ENCODE measurements at places on chromosomes 13 and 19.

GRCh38 chr19:45177817-45178261 is at the start of gene TRAPPC6A:
Gene TRAPPC6A, minus strand, starts transcription at chr19:45178237. Its CDS starts 19 bp downstream, at chr19:45178218.
- no peak for DNase-seq

GRCh38 chr13:84651288-84651687 is 769.0 kb upstream of the SLITRK1 start:
- DNase-seq = no peak

GRCh38 chr19:5545984-5546383 is 21.8 kb downstream of the TINCR start:
- DNase-seq = no peak

DNA sequence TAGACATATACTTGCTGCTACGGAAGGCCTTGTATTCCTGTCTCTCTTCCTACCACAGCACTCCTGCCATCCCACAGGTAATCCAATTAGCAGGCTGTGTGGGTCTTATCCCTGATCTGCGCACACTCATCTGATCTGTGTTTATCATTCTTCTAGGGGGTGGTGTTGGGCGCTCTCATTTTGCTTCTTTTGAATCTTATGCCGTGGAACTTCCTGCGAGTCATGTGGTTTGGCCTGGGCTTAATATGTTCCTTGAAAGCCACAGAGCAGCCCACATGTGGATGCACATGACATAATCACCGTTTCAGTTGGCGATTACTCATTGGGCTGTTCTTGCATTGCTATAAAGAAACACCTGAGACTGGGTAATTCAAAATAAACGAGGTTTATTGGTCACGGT is 7.5 kb downstream of the RASA3 start:
- no peak for DNase-seq

GRCh38 chr13:36981156-36981743 is 17.9 kb downstream of the ALG5 start:
- DNase-seq = peak; percentile 29

GRCh38 chr19:44684892-44685863 is 13.8 kb upstream of the CEACAM16 start:
- no peak for DNase-seq

DNA sequence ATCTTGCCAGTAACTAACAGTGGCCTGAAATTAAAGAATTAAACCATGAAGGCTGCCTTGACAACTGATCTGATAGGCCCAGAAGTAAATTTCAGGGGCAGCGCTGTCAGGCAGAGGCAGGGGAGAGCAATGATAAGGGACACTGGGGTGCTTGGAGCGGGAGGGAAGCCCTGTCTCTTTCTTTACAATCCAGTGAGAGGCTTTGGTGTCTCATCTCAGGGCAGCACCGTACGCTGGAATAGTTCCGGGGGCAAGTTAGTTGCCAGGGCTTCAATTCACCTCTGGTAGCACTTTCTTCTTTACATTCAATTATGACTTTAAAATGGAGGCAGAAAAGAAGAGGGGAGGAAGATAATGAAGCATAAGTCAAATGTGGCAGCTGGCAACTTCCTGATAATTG is 74.6 kb downstream of the CBY2 start:
- no peak for DNase-seq

DNA sequence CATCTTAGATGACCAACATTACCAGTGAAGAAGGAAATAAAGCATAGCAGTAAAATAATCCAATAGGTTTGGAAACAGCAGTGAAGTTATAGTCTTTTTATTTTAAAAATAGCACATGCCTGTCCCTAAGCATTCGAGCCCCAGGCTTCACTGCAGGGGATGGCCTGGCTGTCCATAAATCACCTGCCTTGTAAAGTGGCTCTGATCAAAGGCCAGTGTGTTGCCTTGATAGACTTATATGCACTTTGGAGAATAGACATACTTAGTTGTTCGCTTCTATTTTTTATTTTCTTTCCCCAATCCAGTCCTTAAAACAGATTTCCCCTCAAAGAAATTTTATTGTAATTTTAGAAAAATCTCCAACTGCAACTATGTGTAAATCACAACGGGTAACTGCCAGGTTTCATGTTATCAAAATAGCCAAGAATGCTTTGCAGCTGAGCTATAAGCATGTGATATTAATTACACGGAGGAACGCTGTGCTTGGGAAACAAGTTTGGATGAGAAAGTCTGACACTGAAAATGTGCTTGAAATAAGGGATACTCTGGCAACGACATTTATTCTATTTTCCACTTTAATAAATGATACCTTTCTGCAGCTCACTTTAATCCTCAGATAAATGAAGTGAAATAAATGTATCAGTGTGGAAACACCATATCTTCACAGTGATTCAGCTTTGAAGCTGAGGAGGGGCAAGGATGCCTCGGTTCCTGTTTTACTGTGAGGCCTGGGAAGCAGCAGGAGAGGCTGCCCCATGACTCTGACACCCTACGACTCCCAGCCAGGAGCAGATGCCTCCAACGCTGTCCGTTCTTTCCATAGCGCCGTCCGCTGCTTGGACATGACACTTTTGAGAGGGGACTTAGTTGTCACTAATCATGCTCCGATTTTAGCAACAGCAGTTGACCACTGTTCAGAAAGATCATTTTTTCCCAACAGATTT is 5.5 kb upstream of the METTL21C start:
- no peak for DNase-seq

GRCh38 chr13:50129081-50129705 is 113.9 kb downstream of the KCNRG start:
- no peak for DNase-seq

DNA sequence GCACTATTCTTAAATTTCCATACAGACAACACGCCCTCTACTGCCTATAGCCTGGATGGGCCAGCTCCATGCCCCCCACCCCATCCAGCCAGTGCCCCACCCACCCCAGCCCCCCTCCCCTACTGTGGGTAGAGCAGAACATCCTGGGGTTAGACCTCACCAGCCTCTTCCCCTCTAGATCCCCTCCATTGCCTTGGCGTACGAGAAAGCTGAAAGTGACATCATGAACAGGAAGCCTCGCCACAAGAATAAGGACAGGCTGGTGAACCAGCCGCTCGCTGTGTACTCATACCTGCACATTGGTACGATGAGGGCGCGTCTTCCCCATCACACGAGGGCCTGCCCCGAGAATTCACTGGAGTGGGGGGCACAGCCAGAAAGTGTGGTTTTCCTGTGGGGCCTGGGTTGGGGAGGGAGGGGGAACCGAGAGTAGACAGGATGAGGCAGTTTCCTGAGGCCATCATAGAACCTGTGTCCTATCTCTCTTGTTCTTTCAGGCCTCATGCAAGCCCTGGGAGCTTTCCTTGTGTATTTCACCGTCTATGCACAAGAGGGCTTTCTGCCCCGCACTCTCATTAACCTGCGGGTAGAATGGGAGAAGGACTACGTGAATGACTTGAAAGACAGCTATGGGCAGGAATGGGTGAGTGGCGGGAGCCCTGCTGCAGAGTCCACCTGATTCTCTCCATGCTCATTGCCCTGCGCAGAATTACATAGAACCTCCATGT is 29.1 kb downstream of the ATP12A start:
- no peak for DNase-seq

DNA sequence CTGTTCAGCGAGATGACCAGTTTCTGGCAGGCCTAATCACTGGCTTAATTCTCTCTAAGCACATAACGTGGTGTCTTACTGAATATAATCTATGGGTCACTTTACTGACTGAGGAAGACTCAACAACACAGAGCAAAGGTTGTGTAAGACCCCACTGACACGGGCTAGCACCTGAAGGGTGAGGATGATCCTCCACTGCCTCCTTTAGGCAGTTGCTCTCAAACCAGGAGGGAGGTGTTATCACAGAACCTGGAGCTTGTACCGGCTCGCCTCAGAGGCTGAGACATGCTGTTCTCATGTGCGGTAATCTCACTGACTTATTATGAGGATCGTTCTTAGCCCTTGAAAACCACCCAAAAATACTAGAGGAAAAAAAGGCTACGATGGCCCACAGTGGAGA is 28.3 kb downstream of the RCBTB2 start:
- DNase-seq = no peak

DNA sequence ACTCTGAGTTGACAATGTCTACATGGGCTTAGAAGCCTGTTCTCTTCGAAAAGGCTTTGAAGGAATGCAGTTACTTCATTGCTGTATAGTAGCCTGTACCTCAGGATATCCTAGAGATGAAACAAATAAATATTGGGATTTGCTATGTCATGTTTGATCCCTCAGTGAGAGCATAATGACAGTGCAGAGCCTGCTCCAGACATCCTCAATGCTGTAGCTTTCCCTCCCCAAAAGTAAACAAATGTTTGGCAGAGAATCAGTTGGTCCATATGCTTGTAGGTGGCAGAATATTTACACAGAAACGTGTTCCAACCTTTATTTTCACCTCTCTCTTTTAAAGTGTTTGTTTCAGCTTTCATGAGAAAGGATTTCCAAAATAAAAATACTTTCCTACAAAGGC is 515.3 kb upstream of the SGCG start:
- no peak for DNase-seq

DNA sequence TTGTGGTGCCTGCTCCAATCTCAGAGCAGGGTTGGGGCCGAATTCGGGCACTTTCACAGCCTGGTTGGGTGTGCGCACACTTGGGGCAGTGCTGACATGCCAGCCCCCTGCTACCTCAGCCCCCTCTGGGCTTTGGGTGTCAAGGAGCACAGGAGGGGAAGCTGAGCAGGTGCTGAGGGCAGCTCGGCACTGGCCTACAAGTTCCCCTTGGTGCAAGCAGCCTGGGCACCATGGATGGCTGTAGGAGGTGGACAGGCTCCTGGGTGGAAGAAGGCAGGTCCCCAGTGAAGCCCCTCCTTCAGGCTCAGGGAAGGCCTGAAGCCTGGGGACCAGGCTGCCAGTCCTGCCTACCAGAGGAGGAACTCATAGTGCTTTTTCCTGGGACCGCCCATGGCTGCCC is 326.6 kb downstream of the NDFIP2 start:
- DNase-seq = no peak

GRCh38 chr13:22846551-22846950 is 334.2 kb upstream of the SGCG start:
- no peak for DNase-seq

GRCh38 chr19:49442771-49443365 is 1.5 kb upstream of the SLC17A7 start:
- DNase-seq = peak; percentile 79

DNA sequence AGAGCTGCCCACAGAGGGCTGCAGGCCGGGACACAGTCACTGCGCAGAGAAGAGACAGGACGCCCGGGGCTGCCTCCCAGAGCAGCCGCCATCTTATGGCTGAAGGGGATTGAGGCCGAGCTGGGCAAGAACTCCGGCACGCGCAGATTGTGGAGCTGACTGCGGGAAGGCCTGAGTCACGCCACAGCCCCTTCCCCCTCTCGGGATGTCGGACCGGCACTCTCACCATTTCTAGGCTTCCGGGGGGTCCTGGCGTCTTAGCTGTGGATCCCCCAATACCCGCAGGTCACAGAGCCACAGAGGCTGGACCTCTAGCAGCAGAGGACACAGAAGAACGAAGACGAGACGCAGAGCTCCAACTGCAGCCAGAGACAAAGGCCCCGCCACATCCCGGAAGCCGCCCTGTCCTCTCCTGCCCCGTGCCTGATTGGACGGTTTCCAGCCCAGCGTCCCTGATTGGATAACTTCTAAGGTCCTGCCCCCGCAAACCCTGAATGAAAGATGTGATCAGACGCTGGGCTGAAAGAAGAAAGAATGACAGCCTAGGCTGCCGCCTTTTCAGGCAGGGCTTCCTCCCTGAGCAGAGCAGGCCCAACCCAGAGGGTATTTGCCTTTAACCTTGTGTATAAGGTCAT is at the start of gene ZNF43:
Gene ZNF43, minus strand, starts transcription at position 373 of the 635 bp plus-strand sequence. Its CDS starts 144 bp downstream, at position 229.
- DNase-seq = peak; percentile 95
